CD4-positive, alpha-beta T cell treated with Interleukin-15 for 4 hours (primary cell): ENCODE measurements at places on chromosomes 2 and 18.

DNA sequence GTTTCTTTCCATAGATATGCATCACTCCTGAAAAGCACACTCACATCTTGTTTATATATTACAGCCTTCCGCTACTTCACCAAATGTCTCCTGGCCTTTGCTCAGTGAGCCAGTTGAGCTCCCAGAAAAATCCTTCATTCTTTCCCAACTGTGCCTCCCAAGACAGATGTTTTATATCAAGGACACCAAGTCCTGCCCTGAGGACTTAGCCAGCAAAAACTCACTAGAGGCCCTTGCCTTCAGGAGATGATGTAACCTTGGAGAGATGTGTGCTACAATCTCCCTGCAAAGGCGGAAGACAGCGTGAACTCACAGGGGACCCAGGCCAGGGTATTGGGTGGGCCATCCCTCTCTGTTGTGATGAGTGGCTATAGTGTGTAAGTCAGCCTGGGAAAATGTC lies 86.1 kb upstream of the CTAGE1 start:
- no peak for DNase-seq

DNA sequence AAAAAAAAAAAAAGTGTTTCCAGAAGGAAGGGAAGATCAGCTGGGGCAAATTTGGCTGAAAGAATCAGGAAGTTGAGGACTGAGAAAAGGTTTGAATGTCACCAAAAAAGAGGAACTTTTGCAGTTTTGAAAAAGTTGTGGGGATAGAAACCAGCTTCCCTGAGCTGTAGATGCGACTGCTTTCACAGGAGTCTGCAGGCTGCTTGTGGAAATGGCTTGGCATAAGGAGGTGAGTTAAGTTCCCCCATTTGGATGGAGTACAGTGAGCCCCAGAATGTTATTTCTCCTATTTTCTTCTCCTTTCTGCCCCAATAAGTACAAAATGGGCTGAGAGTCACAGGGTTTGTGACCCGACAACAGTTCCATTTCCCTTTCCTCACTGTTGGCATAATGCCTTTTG lies 16.5 kb upstream of the ME2 start:
- no peak for DNase-seq

GRCh38 chr2:44191739-44192138 lies 23.1 kb downstream of the PPM1B start:
- DNase-seq, result no peak

- DNase-seq, result no peak
Observed at GRCh38 chr2:213455316-213456008, 171.2 kb downstream of the SPAG16 start.

DNA sequence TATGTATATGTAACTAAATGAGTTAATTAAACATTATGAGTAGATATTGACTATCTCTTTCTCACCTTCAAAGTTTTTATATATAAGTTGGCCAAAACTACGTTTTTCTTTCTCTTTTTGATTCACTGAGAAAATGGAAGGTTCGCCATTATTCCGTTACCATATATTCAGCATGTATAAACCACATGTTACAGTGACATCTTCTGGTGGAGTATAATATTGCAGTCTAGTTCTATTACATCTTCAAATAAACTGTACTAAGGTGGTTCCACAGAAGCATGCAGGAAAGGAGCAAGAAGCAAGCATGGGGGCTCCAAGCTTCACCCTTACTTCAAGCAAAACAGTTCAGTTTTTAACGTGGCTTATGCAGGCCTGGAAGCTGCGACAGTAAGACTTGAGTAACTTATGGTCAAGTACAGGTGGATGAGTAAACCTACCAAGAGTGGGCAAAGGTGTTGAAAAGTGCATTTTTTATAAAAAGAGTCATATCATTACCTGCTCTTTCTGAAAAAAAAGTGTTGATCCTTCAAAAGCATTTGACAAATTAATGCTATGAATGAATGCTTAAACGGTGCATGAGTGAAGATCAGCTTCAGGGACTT lies 129.8 kb upstream of the RAB6C start:
- DNase-seq, result peak; percentile 59

DNA sequence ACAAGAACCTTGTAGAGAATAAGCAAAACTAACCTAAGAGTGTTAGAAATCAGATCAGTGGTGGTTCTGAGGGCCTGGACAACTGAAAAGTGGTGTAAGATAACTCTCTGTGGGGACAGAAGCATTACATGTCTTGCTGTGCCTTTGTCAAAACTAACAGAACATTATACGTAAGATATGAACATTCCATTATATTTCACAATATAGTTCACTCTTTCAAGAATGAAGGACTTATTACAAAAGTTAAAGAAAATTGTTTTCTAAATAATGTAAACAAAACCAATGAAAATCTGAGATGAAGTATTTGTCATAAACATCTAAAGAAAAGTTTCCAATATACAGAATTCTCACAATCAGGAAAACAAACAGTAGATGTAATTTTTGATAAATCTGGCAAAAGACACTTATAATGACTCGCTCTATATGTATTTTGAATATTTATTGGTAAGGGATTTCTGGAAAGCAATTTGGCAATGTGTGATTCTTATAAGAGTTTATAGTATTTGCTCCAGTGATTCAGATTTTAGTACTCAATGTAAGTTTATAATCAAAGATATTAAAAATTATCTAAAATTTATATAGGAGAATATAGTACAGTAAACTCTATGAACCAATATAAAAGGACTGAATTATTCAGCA lies 258.4 kb downstream of the CD226 start:
- DNase-seq, result no peak

GRCh38 chr18:51907687-51908597 lies 432.1 kb upstream of the DCC start:
- DNase-seq, result no peak

DNA sequence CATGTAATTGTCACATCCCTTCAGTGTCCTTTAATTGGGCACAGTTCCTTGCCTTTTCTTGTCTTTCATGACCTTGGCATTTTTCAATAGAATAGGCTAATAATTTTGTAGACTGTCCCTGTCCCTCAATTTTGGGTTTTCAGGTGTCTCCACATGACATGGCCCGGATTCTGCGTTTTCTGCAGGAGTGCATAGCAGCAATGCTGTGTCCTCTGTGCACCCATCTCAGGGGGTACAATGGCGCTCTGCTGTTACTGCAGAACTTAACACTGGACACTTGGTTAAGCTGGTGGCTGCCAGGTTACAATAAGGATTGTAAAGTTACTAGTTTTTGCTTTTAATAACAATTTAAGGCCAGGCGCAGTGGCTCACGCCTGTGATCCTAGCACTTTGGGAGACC lies 51.3 kb downstream of the INPP5D start:
- no peak for DNase-seq

DNA sequence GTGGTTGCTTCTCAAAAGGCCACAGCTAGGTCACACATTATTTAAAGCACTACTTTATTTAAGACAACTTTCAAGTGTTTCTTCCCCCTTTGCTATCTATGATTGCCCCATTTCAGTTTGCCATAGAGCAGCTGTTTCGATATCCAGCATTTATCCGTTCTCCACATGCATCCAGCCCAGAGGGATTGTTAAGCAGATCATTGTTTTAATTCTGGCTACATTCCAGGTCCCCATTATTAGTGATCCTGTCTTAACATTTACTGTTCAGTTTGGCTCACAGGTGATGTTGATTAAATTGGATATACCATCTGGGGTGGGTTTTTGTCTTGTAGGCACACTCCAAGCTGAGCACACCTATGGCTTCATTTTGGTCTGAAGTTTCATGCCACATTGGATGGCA lies 638.7 kb downstream of the ZEB2 start:
- DNase-seq, result no peak

- DNase-seq, result no peak
Observed at GRCh38 chr2:233832869-233833311, 21.4 kb downstream of the HJURP start.

GRCh38 chr2:222399038-222399783 lies 25.1 kb upstream of the SGPP2 start:
- no peak for DNase-seq

- no peak for DNase-seq
Observed at GRCh38 chr2:182587831-182588230, 128.2 kb upstream of the DNAJC10 start.

DNA sequence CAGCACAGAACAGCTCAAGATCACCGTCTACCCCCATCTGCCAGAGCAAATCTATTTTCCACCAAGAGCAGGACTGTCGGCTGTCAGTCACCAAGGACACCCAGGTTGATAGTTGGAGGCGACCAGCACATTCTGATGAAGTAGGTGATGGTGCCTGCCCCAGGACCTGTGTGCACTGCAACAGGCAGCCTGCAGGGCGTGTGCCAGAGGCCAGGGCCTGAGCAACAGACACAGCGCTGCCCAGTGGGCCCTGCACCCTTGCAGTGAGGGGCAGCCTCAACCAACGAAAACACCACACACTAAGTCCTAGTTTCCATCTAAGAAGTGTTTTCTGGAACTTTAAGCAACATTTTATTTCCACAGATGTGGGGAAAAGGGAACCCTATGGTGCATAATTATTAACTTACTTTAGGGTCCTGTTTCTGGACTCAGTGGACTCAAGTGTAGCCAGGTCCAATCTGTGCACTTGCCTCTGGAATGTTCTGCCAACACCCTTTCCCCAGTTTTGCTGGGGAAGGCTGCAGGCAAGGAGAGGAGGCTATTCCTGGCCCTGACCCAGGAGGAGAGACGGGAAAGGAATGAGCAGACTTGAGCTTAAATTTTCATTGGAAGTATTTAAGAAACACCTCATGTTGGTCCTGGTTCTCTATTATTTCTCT lies 61.5 kb downstream of the ADNP2 start:
- DNase-seq, result no peak

GRCh38 chr2:28233164-28233676 lies 159.4 kb upstream of the FOSL2 start:
- no peak for DNase-seq

- no peak for DNase-seq
Observed at GRCh38 chr2:37779611-37780386, 108.4 kb upstream of the CDC42EP3 start.

GRCh38 chr2:224958462-224958857 lies 83.8 kb downstream of the DOCK10 start:
- DNase-seq, result no peak

- DNase-seq, result no peak
Observed at GRCh38 chr18:67864677-67865340, 348.3 kb upstream of the DSEL start.

GRCh38 chr18:42559069-42559690 lies 556.3 kb downstream of the RIT2 start:
- no peak for DNase-seq
